Activated CD4-positive, alpha-beta T cell treated with anti-CD3 and anti-CD28 coated beads for 36 hours (primary cell): ENCODE measurements at places on chromosomes 3 and 15. TPM values are rescaled to one million over a fixed set of nuclear protein-coding genes. Genes with fewer than 3 reads are reported as not detected.

DNA sequence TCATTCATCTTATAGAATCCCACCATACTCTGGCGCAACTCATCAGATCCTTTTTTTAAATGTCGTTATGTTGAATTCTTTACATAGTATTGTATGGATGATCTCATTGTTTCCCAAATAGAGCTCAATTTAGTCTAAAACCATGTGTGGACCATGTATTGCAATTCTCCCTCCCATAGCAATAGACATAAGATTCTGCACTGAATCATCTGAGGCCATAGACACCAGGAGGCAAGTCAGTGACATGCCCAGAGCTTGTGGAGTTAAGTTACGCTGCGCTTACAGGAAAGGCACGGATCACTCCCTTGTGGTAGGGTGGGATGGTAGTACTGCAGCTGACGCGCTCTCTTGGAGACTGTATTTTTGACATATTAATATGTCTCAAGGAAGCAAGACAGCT, 211.0 kb downstream of the GABRB3 start:
- H3K4me3 ChIP-seq: no peak overlapping the region
- no peak for DNase-seq
- no peaks in the 10 kb centered on the region for H3K36me3 ChIP-seq
- no peaks in the 10 kb centered on the region for H3K4me1 ChIP-seq

The MME gene
- not detected for total RNA-seq

- H3K4me1 ChIP-seq: no peaks in the 10 kb centered on the region
- DNase-seq: no peak
- no peak overlapping the region for H3K27ac ChIP-seq
- H3K27me3 ChIP-seq: no peaks in the 10 kb centered on the region
- no peaks in the 10 kb centered on the region for H3K36me3 ChIP-seq
Measured at GRCh38 chr3:175648899-175649298, 789.8 kb downstream of the NAALADL2 start.

The C3orf85 gene
- not detected for total RNA-seq

The ITGA11 gene
- 3.2 TPM for total RNA-seq

DNA sequence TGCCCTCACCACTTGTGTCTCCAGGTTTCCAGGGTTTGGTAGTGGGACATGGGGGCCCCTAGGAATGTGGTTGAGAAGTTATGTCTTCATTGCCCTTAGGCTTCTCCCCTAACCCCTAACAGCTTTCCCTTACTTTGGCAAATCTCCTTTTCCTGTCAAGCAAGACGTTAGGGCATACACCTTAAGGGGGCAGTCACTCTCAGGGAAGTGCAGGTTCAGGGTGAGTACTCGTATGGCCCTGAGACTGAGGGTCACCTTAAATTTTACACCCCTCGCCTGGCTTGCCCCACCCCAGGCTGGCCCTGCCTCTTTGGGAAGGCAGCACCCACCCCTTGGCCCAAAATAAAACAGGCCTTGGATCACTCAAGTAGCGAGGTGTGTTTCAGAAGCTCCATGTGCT, 33.5 kb downstream of the POLR2M start:
- no peaks in the 10 kb centered on the region for H3K27me3 ChIP-seq
- H3K36me3 ChIP-seq: no peaks in the 10 kb centered on the region
- H3K4me3 ChIP-seq: no peak overlapping the region

DNA sequence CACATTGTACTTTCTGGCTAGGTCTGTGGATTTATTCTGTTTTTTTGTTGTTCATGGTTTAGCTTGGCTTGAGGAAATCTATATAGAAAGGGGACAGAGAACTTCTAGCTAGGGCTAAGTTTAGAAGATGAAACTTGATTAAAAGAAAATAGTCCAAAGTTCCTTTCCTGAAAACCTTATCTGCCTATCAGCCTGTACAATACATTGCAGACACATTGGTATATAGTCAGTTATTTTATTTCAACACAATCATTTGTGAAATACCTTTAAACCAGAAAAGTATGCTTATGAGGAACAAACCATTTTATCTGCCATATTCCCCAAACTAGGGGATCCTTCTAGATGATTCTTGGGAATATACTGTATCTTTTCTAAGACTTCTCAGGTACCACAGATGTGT, 147.3 kb upstream of the CGNL1 start:
- no peak overlapping the region for H3K27ac ChIP-seq
- H3K4me1 ChIP-seq: peaks cover 17% of the 10 kb centered on the region
- no peak overlapping the region for H3K4me3 ChIP-seq
- peaks cover 9% of the 10 kb centered on the region for H3K36me3 ChIP-seq
- H3K27me3 ChIP-seq: no peaks in the 10 kb centered on the region

DNA sequence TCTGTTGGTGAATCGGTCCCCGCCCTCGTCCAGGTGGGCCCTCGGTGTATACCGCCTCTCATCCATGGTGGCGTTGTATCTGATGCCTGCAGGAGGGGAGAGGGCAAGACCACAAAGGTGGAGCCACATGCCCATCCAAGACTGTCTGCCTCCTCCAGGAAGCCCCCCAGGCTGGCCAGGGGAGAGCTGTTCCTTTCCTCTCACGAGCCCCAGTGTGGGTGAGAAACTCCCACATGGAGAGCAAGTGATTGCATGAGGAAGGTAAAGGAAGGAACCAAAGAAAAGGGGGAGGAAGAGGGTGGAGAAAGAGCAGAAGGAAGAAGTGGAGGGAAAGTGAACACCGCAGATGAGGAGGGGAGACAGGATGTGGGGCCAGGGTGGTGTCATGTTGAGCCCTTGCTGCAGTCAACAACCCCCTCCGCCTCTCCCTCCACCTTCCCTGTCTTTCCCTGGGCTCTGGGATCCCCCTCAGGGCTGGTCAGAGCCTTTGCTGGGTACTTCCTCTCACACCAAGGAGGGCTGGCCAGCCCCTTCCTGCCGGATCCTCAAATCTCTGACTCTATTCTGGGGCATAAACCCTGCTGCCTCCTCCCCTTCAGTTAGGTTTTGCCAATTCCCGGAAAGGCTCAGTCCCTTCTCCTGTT, 49.3 kb downstream of the FEM1B start:
- peaks cover 2% of the 10 kb centered on the region for H3K27me3 ChIP-seq
- no peak overlapping the region for H3K4me3 ChIP-seq
- peak overlapping the region; percentile 55 for H3K27ac ChIP-seq
- no peaks in the 10 kb centered on the region for H3K36me3 ChIP-seq
- no peak for DNase-seq
- H3K4me1 ChIP-seq: peaks cover 35% of the 10 kb centered on the region

DNA sequence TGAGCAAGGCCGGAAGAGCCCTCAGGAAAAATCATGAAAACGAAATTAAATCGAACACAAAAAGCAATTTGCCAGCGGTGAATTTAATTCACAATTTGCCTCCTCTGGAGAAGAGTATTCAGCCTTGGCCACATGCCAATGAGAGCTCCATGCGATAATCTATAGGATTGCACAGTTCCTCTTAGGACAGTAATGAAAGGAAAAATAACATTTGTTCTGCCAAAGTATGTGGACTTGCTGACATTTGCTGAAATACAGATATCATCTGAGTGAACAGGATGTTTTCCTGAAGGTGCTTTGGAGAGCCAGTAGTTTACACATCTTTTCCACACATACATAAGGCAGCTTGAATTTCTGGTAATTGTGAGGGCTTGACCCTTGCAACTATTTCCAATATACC, 188.6 kb upstream of the PDZRN3 start:
- H3K27me3 ChIP-seq: no peaks in the 10 kb centered on the region
- H3K36me3 ChIP-seq: no peaks in the 10 kb centered on the region
- H3K4me3 ChIP-seq: no peak overlapping the region
- H3K4me1 ChIP-seq: no peaks in the 10 kb centered on the region
- DNase-seq: no peak
- H3K27ac ChIP-seq: no peak overlapping the region

DNA sequence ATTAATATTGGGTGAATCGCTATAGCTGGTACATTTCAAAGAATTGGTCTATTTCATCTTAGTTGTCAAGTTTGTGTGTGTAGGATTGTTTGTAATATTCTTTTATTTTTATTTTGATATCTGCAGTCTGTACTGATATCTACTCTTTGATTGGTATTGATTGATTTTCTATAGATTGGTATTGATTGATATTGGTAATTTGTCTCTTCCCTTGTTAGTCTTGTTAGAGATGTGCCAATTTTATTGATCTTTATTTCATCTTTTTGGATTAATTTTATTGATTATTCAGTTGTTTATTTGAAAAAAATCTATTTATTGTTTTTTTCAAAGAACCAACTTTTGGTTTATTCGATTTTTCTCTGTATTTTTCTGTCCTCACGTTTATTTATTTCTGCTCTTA, 61.4 kb downstream of the TM2D3 start:
- peaks cover 33% of the 10 kb centered on the region for H3K27me3 ChIP-seq
- no peaks in the 10 kb centered on the region for H3K36me3 ChIP-seq
- H3K27ac ChIP-seq: no peak overlapping the region
- DNase-seq: no peak

The CLDN11 gene
- not detected for total RNA-seq

DNA sequence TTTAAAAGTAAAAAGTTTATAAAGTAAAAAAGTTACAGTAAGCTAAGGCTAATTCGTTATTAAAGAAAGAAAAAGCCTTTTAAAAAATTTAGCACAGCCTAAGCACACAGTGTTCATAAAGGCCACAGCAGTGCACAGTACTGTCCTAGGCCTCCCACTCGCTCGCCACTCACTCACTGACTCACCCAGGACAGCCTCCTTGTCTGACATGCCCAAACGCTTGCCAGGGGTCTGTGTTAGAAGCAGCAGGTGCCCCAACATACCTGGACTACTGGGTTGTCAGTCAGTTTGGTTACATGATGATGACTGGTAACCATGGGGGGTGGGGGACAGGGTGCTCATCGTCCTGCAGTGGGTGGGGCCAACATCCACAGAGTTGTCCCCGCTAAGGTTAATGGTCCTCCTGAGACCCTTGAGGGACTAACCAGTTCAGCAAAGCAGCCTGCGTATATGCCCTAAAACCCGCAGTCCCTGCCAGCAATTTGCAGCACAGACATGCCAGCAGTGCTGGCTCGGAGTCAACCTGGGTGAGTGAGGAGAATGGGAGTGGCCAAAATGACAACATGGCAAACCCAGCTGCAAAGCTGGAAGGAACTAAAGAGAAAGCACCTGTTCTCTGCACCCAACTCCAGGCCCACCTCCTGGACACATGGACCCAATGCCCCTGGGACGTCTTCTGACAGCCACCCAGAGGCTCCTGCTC, 49.2 kb downstream of the CYFIP1 start:
- no peak overlapping the region for H3K27ac ChIP-seq
- H3K4me3 ChIP-seq: no peak overlapping the region
- no peak for DNase-seq

The GOLGA8M gene
- total RNA-seq: 0.35 TPM

- no peak overlapping the region for H3K27ac ChIP-seq
- no peak overlapping the region for H3K4me3 ChIP-seq
- DNase-seq: no peak
- H3K4me1 ChIP-seq: no peaks in the 10 kb centered on the region
Measured at GRCh38 chr15:79243723-79244122, 38.8 kb upstream of the ANKRD34C start.

The CCDC66 gene
- 28.5 TPM for total RNA-seq

GRCh38 chr15:35934383-35935049, 388.6 kb upstream of the DPH6 start:
- no peak overlapping the region for H3K4me3 ChIP-seq
- H3K27me3 ChIP-seq: no peaks in the 10 kb centered on the region
- no peak for DNase-seq

- H3K27me3 ChIP-seq: no peaks in the 10 kb centered on the region
- no peak for DNase-seq
- H3K4me1 ChIP-seq: peaks cover 11% of the 10 kb centered on the region
- H3K27ac ChIP-seq: no peak overlapping the region
Measured at GRCh38 chr3:57752307-57752706, 3.8 kb upstream of the SLMAP start.

DNA sequence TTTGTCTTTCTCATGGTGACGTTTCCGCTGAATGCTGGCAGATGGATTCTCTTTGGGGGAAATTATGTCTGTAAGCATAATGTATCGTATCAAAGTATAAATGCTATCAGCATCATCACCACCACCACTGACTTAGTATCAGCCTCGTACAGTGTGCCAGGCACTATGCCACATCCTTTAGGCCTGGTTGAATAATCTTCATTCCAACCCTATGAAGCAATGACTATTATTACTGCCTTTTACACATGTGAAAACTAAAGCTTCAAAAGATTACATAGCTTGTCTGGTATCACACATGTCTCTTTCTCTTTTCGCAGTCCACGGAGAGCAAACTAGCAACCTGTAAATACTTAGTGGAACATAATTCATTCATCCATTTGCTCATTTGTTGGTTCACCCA, 166.7 kb upstream of the PRICKLE2 start:
- no peaks in the 10 kb centered on the region for H3K27me3 ChIP-seq
- no peaks in the 10 kb centered on the region for H3K4me1 ChIP-seq
- H3K36me3 ChIP-seq: no peaks in the 10 kb centered on the region

DNA sequence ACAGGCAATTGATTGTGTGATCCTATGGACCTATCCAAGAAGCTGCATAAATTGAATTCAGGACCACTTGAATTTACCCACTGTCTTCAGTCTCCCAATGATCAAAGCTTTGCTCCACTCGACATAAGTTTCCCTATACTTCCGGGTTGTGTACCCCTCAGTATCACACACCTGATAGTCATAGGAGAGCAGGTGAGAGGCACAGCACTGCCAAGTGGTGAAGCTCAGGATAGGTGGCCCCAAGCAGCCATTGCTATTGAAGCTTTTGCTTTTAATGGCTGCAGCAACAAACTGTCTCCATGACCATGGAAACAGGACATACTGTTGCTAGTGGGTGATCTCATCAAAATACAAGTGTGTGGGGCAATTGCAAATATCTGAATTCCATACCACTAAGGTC, 27.7 kb downstream of the GASK1A start:
- H3K4me3 ChIP-seq: no peak overlapping the region
- no peak overlapping the region for H3K27ac ChIP-seq
- peaks cover 28% of the 10 kb centered on the region for H3K4me1 ChIP-seq

The FGF7 gene
- total RNA-seq: not detected

The PPP2R3A gene
- total RNA-seq: 0.51 TPM

DNA sequence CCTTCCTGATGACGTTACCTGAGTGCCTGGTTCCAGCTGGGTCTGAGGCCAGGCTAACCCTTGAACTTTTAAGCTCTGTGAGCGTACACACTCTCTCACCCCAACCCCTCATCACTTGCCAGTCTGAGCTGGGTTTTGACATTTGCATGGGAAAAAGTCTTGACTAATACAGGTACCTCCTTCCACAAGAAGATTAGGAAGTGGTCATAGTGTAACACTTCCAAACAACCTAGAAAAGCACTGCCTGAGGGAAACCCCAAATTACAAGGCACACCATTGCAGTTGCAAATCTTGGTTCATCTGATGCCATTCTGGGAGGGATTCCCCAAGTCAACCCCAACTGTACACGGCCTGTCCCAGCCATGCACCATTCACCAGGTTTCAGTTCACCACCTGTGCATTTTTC, 499.8 kb downstream of the FOXP1 start:
- peaks cover 91% of the 10 kb centered on the region for H3K4me1 ChIP-seq
- DNase-seq: peak; percentile 68
- H3K27me3 ChIP-seq: no peaks in the 10 kb centered on the region
- H3K4me3 ChIP-seq: peak overlapping the region; percentile 20

- no peak overlapping the region for H3K27ac ChIP-seq
- H3K27me3 ChIP-seq: no peaks in the 10 kb centered on the region
- no peak for DNase-seq
- no peaks in the 10 kb centered on the region for H3K36me3 ChIP-seq
- H3K4me3 ChIP-seq: no peak overlapping the region
Measured at GRCh38 chr15:50390554-50391264, 33.5 kb upstream of the USP8 start.
